ENCODE measurements at places on chromosomes 16 and 17.
A peak's percentile ranks its signal among the peaks of the same experiment; 100 is the strongest.

GRCh38 chr17:9571201-9571600, 4.4 kb downstream of the STX8 start:
- no peak for DNase-seq

DNA sequence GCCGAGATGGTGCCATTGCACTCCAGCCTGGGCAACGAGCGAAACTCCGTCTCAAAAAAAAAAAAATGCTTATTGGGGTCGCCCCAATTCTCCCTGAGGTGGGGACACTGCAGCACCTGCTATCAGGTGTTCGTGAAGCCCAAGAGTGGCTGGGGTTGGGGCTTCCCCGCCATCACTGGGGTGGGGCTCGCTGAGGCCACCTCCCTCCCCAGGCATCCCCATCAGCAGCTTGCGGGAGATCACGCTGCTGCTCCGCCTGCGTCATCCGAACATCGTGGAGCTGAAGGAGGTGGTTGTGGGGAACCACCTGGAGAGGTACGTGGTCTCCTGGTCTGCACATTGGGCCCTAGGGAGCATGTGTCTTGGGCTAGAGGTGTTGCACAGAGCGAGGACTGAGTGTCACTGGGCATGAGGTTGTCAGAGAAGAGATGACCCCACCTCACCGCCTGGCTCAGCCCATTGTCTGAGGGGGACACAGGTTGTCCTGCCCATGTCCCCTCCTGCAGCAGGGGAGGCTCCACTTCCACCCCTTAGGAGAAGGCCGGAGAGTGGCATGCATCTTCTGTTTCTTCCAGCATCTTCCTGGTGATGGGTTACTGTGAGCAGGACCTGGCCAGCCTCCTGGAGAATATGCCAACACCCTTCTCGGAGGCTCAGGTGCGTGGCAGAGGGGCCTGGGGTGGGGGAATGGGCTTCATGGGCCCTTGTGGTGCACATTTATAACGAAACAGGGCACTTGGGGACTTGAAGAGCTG, 4.9 kb downstream of the CDK10 start:
- DNase-seq = no peak

GRCh38 chr16:57277586-57277985, 6.9 kb downstream of the PLLP start:
- no peak for DNase-seq

- DNase-seq = no peak
Observed at GRCh38 chr16:74680681-74681080, 14.0 kb upstream of the RFWD3 start.

GRCh38 chr16:81006211-81006812, 373 bp downstream of the CMC2 start:
- DNase-seq = peak; percentile 65

Data from stimulated activated CD4-positive, alpha-beta T cell treated with anti-CD3 and anti-CD28 coated beads, Interleukin-12 subunit alpha, Interleukin-12 subunit beta, amount 100 ng/mL, for 4 hours (primary cell).